Right cardiac atrium (tissue), 5 donors: ENCODE measurements at places on chromosomes 12 and 14. TPM values are rescaled to one million over a fixed set of nuclear protein-coding genes. Genes with fewer than 3 reads are reported as not detected.

The PRH2 gene
- total RNA-seq = not detected

The SMOC1 gene
- 24.1 TPM for total RNA-seq

The TAS2R7 gene
- total RNA-seq = not detected

The FOXN4 gene
- total RNA-seq = not detected

The LRTM2 gene
- total RNA-seq = not detected

The CCDC177 gene
- not detected for total RNA-seq

The COX8C gene
- total RNA-seq = not detected

The RTL1 gene
- not detected for total RNA-seq

The TOMM20L gene
- not detected for total RNA-seq

DNA sequence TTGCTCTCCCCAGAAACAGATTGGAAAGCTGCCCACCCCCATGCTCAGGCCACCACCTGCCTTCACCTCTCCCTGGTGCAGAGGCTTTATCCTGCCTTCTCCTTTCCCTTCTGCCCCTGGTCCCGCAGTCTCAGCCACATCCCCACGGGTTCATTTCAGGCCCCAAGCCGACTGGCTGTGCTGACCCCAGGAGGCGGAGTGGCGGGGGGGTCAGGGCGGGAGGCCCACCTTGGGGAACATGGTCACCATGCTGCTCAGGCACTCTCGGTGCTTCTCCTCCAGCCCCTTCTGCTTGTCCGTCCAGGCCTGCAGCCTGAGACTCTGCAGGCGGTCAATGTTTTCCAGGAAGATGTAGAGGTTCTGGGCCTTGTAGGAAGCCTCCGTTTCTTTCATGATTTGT lies 6.9 kb downstream of the FAM186B start:
- no peak for DNase-seq

DNA sequence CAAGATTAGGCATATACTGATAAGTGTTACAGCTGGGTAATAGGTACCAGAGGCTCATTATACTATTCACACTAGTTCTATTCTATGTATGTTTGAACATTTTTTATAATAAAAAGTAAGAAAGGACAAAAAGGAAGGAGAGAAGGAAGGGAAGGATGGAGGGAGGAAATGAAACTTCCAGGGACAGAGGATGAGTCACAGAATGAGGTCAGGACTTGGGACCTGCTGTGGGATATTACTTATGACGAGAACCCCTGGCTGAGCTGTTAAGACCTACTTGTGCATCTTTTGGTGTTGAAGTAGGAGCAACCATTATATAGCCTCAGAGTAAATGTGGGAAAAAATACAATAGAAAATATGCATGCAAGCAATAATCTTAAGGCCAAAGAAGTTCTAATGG lies 16.7 kb upstream of the TMEM260 start:
- DNase-seq = no peak

GRCh38 chr14:64928239-64929013 lies 14.1 kb downstream of the GPX2 start:
- no peak for DNase-seq

- no peak for DNase-seq
These were observed 805.2 kb downstream of the BCL11B start for GRCh38 chr14:98466807-98467206.

DNA sequence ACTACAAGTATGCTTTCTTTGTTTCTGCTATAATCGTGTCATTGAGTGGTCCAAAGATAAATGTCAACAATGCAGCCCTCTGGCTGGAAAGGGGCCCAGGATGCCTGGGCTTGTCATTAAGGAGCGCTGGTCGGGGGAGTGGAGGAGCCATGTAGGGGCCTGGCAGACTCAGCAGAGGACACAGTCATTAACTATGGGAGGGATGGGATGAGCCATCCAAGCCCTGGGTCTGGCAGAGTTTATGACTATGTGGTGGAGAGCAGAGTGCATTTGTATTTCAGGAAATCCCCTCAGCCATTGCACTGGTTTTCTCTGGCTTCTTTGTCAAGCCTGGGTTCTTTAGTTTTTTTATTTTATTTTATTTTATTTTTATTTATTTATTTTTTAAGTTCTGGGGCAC lies 243.1 kb downstream of the C12orf75 start:
- no peak for DNase-seq

- no peak for DNase-seq
These were observed 46.3 kb downstream of the MON2 start for GRCh38 chr12:62512901-62513300.

DNA sequence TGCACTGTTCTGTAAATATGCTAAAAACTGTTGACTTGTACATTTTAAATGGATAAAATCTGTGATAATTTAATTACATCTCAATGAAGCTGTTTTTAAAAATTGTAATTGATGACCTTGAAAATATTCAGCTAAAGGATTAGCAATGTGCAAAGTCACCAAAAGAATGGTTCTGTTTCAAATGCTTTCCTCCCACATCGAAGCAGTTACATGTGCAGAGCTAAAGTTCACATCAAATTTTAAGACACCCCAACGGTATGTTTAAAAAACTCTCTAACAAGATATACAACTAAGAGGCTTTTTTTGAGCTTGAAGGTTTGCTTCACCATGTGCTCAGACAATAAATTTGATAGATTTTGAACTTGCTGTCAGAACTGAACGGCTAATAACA lies 114.6 kb upstream of the KRAS start:
- DNase-seq = no peak

DNA sequence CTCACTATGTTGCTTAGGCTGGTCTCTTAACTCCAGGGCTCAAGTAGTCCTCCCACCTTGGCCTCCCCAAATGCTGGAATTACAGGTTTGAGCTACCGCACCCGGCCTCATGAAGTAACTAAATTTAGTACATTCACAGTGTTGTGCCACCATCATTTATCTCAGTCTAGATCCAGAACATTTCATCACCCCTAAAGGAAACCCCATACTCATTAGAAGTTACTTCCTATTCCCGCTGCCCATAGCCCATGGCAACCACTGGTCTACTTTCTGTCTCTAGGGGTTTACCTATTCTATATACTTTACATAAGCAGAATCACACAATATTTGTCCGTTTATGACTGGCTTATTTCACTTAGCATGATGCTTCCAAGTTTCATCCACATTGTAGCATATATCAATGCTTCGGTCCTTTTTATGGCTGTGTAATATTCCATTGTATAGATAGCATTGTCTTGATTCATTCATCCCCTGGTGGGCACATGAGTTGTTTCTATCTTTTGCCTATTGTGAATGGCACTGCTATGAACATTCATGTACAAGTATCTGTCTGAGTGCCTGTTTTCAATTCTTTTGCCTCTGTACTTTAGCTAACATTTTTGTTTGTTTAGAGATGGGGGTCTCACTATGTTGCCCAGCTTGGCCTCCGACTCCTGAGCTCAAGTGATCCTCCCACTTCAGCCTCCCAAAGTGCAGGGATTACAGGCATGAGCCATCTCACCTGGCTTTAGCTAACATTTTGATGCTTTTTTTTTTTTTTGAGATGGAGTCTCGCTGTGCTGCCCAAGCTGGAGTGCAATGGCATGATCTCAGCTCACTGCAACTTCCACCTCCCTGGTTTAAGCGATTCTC lies 10.2 kb upstream of the SH2B3 start:
- DNase-seq = no peak

DNA sequence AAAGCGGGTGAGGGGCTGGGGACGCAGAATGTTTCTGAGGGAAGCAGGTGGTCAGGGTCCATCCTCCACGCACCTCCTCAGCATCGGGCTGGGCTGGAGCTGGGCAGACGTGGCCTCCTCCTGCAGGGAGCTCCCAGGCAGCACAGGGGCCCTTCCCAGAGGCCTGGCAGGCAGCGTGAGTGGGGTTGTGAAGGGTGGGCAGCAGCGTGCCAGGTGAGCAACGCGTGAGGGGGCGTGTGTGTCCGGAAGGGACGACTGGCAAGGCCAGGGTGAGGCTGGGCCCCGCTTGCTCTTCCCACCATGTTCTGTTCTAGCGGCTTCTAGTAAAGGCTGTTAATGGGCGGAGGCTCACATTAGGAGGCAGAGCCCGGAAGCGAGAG lies 17.1 kb downstream of the ANKRD9 start:
- no peak for DNase-seq

DNA sequence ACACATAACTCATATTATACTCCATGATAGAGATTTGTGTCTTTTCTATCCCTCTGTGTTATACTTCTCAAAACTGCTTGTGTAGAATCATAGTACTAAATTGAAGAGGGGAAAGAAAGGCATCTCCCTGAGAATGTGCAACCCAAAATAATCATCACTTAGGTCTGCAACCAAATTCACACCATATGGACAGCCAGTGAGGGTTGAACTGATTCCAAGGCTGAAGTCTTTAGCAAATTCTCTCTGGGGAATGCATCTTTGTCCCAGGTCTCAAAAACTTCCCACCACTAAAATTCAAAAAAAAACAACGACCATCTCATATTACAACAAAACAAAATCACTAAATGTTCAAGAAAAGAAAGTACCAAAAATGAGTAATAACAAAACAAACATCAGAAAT lies 11.0 kb downstream of the ZFC3H1 start:
- no peak for DNase-seq

- no peak for DNase-seq
These were observed 4.4 kb downstream of the CARMIL3 start for GRCh38 chr14:24055971-24056799.

DNA sequence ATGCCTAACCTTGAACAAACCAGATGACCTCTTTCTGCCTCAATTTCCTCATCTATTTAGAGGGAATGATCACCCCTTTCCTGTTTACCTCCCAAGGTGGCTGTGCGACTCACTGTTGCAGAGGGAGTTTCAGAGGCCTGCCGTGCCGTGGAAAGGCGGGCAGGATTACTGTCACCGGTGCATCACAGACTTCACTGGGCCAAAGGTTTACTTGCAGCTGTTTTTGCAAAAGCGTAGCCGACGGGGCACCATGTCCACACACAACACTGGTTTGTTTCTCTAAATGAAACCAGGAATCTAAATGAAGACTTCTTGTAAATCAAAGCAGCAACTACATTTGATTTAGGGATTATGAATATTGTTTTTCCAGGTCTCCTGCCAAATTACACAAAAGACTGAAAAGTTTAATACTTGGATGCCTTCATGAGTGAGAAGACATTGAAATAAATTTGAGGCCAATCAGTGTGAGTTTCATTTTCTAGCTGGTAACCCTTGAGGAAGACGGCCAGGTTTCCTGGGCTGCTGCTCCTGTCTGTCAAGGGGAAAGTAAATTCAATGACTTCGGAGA lies 696.1 kb upstream of the TMEM132C start:
- no peak for DNase-seq

GRCh38 chr12:28294300-28294699 lies 104.0 kb downstream of the CCDC91 start:
- no peak for DNase-seq

DNA sequence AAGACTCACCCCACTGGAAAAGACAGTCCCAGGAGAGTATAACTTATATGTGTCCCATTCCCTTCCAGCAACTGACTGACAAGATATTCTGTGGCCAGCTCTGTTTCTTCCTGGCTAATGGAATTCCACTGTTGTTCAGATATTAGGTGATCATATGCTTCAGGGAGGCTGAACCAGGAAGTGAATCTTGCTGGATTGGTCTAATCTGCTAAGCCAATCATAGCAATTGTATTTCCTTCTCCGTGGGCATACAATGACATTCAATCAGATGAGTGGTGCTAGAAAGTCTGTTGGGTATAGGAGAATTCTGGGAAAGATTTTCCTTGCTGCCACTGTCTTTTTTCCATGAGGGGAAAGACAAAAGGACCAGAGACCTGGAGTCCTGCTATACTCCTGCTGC lies 12.1 kb downstream of the PYGL start:
- DNase-seq = no peak

DNA sequence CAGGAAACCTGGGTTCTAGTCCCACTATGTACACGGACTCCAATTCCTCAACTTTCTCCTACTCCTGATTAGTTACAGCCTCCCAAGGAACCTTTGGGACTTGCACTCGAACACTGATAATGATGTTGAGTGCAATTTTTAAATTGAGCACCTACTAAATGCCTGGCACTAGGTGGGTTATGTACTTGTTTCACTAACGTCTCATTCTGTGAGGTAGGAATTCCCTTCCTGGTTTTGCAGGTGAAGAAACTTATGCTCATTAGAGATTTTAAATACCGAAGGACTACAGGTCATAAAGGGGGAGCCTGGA lies 536 bp downstream of the PARPBP start:
- no peak for DNase-seq
